Activated naive CD8-positive, alpha-beta T cell treated with anti-CD3 and anti-CD28 coated beads, Interleukin-2, amount 50 U/mL, for 16 hours (primary cell): ENCODE measurements at places on chromosomes 4 and X.

GRCh38 chrX:13414006-13414647, 94.3 kb upstream of the ATXN3L start:
- DNase-seq, result no peak

DNA sequence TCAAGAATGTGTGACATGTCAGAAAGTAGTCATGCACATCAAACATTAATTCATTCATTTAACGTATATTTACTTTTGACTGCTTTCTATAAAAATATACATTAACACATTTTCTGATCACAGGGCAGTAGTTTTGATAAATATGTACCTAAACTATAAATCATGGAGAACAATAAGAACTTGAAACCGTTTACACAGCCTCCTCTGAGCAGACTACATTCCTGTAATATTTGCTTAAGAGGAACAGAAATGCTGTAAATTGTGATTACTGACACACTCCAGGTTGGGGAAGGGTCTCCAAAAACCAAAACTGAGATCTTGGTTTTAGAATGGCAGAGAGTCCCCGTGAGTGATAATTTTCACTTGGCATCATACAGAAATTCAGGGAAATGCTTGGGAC, 120.7 kb upstream of the PPARGC1A start:
- no peak for DNase-seq

- DNase-seq, result no peak
These were observed 752 bp downstream of the SEPTIN11 start for GRCh38 chr4:76950052-76950955.

DNA sequence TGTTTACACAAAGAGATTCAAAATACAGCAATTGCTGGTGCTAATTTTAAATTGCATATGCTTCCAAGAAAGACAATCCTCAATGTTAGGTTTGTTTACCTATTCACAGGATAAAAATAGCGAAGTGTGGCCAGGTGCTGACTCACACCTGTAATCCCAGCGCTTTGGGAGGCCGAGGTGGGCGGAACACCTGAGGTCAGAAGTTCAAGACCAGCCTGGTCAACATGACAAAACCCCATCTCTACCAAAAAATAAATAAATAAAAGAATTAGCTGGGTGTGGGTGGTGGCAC, 77.7 kb downstream of the OPHN1 start:
- no peak for DNase-seq

DNA sequence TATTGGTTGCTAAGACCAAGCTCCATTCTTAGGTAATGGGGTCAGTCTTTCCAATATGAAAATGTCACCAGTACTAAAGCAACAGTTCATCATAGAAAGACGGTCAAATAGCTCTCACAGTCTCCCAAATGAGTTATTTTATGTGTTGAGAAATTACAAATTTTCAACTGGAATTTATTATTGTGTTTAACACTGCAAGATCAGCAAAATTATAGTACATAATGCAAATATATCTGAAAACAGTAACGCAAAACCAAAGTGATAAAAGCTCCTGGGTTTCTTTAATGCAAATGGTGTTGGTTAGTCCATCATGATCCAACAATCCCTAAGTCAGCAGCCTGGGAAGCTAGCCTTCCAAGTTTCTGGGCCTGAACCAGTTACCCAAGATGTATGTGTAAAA, 61.5 kb upstream of the EGFL6 start:
- DNase-seq, result no peak

DNA sequence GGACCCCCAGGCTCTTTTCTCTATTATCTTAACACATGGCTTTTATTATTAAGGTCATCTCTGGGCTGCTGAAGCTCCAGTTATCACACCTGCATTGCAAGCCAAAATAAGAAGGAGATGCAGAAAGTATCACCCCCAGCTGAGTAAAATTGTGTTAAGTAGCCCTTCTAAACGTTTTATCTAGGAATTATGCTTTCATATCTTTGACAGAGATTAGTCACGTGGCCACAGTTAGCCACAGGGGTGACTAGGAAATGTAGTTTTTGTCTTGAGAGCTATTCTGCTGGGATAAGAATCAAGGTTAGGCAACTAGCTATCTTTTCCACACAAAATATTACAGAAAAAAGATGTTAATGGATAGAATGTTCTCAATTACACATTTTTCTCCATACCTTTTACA, 102.1 kb downstream of the ANXA3 start:
- DNase-seq, result no peak

GRCh38 chr4:80240976-80241375, 25.5 kb upstream of the FGF5 start:
- no peak for DNase-seq

DNA sequence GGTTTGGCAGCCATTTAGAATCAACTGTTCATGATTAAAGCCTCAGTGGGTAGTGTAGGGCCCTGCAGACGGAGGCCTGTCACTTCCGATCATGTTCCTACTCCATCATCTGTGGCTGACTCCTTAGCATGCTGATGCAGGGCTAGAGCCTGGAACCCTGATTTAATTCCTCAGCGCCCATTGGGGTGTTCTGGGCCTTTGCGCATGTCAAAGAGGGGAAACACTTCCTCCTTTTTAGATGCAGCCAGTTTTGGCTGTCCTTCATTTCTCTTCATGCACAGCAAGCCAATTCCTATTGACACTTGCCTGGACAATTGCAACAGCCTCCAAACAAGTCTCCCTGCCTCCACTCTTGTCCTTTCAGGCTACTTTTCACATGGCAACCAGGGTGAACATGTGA, 51.9 kb upstream of the MAGEA4 start:
- DNase-seq, result no peak

GRCh38 chr4:39043861-39044363, 11.7 kb upstream of the TMEM156 start:
- no peak for DNase-seq

DNA sequence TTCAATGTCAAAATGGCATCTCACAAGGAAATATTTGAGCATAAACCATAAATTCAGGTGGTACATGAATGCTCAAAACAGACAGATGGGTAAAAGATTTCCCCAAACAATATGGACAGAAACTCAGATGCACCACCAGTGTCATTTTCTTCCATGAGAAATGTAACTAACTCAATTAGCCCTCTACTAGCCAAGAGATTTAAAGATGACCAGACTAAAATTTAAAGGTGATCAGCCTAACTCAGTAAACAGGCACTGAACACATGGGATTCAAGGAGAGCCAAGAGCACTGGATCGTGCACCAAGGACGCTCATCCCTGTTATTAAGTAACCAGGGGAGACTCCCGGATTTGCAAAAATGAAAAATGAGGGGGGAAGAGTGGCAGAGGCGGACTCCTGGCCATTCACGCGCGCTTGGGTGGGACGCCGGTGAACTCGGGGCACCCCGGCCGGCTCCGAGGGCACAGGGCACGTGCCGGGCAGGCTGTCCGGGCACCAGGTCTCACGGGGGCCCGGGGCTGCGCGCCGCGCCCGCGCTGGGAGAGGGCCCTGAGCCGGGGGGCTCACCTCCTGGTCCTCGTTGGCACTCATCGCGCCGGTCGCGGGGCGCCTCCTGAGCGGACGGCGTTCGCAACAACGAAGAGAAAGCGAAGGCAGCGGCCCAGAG, 490 bp downstream of the RWDD4 start:
- DNase-seq, result no peak
